ENCODE measurements at places on chromosomes 5 and 9.

DNA sequence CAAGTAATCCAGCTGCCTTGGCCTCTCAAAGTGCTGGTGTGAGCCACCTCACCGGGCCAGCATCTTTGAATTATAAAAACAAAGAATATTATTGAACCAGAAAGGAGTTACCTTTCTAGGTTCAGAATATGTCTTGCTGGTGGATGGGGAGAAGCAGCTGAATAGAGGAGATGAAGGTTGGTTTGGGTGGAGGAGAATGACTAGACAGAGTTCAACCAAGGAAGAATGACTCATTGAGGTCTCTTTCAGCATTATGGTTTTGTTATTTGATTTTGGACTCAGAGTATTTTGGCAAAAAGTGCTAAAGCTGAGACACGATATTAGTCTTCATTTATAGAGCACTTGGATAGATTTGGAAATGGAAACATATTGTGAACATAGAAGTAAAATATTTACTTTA, 75.2 kb upstream of the MPDZ start:
- no peak for DNase-seq

- no peak for DNase-seq
These were observed 315.8 kb upstream of the PDE4D start for GRCh38 chr5:60209146-60209840.

GRCh38 chr9:75431375-75431774, 343.1 kb downstream of the OSTF1 start:
- no peak for DNase-seq

- DNase-seq, result no peak
These were observed 6.8 kb downstream of the LMX1B start for GRCh38 chr9:126620478-126620877.

DNA sequence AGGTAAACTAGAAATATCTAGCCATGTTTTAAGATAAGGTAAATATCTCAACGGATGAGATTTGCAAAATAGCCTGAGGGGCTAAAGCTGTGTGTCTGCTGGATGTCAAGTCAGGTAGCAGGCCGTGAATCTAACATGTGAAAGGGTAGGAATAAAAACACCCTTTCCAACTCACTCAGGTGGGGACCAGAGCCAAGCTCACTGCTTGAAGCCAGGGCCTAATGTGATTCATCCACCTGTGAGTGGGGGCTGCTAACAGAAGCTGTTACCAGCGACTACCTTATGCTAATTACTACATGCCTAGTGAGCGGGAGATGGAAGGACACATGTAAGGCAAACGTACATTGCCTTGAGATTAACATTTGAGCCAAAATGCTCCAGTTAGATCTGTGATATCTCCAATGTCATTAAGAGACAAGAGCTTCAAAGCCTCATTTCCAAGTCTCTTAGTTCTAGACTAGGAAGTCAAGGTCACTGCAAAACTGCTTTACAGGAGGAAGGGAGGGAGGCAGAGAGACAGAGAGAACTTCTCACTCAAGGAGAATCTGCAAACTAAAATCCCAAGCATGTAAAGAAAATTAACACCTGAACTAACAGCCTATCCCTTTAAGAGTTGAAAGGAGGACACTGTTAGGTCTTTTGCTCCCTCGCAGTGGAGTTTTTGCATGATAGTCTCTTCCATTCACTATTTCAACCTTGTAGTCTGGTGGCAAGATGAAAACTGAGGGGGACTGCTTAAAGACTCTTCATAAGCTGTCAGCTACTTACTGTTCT, 141.6 kb upstream of the RPS23 start:
- no peak for DNase-seq

- DNase-seq, result no peak
These were observed 52.3 kb downstream of the RGMB start for GRCh38 chr5:98825582-98826375.

- no peak for DNase-seq
These were observed 456 bp downstream of the ZNF79 start for GRCh38 chr9:127424676-127424999.
